D721Med (cell line): ENCODE measurements at places on chromosomes 3 and 15.

GRCh38 chr3:160801386-160802118 is 45.5 kb downstream of the PPM1L start:
- DNase-seq: no peak

GRCh38 chr15:89244574-89244903 is 760 bp downstream of the FANCI start:
- DNase-seq: no peak

- DNase-seq: no peak
These were observed 14.3 kb upstream of the ZBTB47 start for GRCh38 chr3:42639192-42639591.

DNA sequence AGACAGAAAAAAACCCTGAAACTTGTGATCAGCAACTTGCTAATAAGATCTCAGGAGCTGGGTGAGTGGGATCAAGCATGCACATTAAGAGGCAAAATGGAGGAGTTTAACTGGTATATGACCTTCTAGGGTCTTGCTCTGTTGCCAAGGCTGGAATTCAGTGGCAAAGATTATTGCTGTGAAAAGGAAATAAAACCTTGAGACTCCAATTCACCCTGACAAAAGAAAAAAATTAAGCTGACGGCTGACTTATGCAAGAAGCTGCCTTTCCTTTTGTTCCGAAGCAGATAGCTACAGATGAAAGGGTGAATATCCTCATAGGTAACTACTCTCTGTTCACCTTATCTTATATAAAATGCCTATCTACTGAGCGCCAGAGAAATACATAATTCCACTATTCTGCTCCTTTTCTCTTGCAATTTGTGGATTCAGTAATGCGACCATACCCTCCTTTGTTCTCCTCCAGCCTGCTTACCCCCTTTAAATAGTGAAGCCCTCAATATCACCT is 68.9 kb downstream of the HERC1 start:
- DNase-seq: no peak

GRCh38 chr15:64746356-64746755 is 29.0 kb downstream of the RBPMS2 start:
- DNase-seq: no peak

GRCh38 chr15:29616512-29616911 is 205.8 kb downstream of the TJP1 start:
- DNase-seq: no peak

- DNase-seq: no peak
These were observed 328.5 kb upstream of the GOLIM4 start for GRCh38 chr3:168424059-168424734.

DNA sequence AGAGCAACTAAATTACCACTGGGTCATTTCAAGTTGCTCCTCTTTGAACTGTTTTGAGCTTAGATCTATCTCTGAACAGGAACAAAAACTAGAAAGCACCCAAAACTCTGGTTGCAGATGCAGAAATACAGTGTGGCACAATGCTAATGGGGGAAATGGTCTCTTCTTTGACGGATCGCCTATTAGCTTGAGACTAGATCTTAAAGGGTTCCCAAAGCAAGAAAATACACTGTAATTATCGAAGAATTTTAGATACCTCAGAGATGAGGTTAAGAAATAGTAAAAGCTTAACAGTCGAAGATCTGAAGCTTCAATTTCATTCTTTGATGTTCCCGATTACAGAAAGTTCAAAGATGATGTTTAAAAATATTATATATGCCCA is 818 bp downstream of the PPP1R2 start:
- no peak for DNase-seq

DNA sequence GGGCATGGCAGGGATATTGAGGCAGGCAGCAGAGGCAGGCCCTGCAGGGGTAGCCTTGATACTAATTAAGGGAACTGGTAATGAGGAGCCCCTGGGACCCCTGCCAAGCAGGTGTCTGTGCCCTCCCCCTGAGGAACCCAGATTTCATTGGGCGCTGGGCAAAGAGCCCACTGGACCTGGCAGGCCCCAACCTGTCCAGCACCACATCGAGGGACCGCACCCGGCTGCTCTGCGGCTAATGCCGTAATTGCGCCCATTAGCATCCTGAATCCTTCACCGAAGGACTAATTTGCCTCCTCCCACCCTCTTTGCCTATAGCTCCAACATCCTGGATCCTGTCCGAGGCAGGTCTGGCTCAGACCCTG is 13.7 kb upstream of the SEMA3B start:
- no peak for DNase-seq
